GM13977 (cell line): ENCODE measurements at places on chromosomes 4 and X.
A peak's percentile ranks its signal among the peaks of the same experiment; 100 is the strongest.

DNA sequence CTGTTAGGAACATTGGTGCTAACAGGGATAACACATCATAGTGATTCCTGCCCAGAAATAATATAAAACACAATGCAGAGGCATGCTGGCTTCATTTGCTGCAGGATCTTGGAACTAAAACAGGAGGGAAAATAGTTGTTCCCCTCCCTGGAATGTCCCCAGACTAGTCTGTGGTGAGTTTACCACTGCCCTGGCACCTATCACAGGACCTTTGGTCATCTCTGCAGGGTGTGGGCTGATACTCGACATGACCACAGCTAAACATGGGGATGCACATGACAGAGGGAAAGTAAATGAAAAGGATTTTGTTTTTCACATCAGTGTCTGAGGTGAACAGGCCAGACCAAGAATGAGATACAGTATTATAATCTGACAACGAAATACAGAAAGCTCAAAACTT is 160.2 kb upstream of the DKK2 start:
- no peak for DNase-seq

DNA sequence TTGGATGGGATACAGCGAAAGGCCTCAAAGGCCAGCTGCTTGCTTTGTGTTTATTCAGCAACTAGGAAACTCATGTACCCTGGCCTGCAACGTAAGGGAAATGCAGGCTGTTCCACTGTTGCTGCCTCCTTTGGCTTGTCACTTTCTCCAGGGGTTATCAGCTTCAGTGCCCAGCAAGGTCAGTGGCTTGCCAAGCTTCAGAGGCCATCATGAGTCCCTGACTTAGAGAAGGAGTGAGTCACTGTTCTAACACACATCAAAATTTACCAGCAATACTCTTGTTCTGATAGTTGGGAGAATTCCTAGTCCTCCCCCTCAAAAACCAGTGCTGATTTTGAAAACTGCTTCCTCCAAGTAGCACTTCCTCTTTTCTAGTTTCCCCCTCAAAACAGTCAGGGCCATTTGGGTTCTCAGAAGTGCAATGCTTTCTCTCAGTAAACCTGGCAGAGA is 250.8 kb downstream of the ARHGAP24 start:
- DNase-seq: peak; percentile 15

DNA sequence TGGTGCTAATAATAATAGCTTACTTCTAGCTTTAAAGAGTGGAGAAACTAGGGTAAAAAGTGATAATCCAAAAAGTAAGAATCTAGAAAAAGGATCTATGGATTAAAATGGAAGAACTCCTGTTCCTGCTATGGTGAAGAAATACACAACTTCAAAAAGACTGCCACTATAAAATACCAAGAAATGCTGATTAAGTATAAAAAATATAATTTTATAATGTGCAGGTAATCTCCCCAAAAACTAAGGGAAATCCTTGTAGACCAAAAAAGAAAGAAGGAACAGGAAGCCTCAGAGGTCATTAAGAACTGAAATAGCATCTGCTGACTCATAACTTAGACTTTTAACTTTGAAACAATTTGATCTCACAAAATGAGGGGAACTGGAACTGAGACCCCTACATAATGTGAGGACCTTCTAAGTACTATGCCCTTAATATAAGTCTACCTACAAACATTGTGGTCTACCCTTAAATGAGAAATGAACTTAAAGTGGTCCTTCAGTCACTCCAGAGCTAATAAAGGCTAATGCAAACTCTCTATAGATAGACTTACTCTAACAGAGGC is 50.6 kb upstream of the SRPX start:
- no peak for DNase-seq

- DNase-seq: no peak
Measured at GRCh38 chr4:55386073-55386472, 9.7 kb upstream of the TMEM165 start.

DNA sequence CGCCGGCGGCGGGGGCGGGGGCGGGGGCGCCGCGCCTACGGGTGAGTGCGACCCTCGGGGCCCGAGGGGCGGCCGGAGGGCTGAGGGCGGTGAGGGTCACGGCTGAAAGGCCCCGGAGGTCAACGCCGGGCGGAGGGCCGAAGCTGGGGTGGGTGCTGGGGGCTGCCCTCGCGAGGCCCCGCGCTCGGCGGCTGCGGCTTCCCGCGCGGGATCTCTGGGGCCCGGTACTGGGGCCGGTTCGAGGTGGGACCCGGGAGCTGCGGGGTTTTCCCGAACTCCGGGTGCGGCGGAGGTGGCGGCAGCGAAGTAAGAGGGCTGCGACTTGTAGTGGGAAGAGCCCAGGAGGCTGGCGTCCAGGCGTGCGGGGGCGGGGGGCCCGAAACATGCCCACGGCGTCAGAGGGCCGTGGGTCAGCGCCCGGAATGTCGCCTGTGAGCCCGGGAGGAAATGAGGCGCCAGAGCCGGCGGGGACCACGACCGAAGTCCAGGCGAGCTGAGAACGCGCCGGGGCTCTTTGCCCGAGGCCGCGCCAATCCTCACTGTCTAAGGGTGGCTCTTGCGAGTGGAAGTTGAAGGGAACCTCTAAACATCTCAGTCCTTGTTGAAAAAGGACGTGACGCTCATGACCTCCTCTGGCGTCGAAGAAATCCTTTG is 407 bp downstream of the IL13RA1 start:
- no peak for DNase-seq

GRCh38 chr4:5429747-5430146 is 278.6 kb downstream of the EVC2 start:
- no peak for DNase-seq

DNA sequence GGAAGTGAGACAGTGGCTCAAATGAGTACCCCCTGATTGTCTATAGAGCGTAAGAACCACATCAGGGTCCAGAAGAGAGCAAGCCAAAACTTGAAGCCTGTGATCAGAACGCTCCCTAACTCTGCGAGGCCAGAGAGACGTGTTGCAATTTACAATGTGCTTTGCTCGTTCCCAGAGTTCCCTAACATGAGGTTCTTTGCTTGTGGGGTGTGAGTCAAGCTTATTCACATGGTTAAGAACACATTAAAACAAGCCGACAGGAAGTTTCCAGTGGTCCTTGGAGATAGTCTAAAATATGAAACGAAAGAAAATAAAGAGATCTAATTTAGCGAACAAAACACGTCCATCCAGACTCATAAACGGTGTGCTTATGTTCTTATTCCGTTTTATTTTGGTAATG is 702.3 kb downstream of the TRIML1 start:
- DNase-seq: no peak

GRCh38 chrX:40855411-40855810 is 120.1 kb upstream of the MED14 start:
- no peak for DNase-seq
